GM06990 (cell line): ENCODE measurements at places on chromosomes 7 and 10.

DNA sequence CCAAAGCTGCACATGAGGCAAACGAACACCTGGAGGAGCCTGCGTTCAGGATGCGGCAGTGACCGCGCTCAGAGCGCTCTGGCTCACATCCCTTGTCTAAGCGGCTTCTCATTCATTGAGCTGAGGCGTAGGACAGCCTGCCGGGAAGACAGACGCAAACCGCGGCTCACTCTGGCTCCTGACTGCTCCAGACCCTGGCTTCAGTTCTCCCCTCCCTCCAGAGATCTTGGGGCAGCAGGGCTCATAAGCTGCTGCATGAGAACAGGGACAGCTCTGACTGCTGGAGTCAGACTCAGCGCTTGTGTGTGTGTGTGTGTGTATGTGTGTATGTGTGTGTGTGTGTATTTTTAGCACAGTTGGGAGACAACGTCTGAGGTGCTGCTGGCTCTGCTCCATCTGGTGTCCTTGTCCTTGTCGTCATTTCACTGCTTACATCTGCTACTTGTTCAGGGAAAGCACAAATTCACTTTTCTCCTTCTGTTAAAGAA is 15.8 kb upstream of the LYZL2 start:
- no peak for DNase-seq

DNA sequence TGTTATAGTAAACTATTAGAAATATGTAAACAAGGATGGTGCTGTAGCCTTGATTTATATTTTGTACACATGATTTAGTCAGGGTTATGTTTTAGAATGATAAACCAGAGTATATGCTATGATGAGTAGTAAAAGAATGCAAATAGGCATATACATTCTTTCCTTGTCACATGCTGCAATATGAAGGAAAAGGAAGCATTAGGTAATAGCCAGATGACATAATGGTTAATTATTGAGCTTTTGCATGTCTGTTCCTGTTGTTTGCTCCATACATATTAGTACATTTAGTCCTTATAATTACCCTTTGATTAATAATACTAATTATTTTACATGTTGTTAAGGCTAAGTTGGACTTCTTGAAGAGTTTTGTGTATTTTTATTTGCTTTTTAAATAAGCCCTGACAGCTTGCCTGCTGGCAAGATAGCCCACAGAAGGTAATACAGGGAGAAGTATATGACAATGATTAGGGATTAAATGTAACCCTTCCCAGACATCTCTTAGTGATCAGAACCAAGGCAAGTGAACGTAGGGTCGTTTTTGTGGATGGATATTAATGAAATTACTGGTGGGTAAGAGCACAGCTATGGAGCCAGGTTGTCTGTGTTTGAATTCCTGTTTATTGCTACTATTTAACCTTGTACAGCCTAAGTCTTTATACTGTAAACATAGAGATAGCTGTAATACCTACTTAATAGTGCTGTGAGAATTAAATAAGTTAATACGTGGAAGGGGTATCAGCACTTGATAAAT is 68.4 kb downstream of the PHTF2 start:
- DNase-seq, result no peak

GRCh38 chr7:139582671-139583155 is 59.2 kb downstream of the CLEC2L start:
- DNase-seq, result no peak

DNA sequence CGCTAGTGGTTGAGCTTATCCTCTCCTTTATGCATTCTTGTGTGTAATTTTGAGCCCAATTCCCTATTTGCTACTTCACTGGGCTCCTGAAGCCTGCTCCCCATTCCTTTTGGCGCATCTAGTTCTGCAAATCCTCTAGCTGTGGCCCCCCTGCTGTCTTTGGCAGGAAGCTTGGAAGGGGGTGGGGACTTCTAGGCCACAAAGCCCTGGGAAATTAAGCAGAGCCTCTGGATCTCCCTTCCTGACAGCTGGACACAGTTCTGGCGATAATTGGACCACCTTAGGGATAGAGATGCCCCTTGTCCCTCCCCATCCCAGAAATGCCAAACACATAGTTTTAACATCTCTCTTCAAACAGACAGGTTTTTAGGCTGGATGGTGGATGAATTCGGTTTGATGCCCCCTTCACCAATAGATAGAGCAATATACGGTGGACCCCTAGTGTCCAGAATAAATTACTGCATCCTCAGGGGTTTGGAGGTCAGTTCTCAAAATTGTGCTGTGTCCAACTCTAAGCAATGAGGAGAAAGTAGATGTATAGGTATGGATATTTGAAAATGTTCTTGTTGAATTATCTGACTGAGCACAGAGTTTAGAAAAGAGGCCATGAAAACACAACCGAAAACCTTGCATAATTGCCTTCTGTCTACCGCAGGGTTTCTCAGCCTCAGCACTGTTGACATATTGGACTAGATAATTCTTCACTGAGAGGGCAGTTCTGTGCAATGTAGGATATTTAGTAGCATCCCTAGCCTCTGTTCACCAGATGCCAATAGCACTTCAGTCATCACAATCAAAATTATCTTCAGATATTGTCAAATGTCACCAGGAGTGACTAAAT is 75.5 kb downstream of the PAPSS2 start:
- no peak for DNase-seq

GRCh38 chr7:82335001-82335400 is 108.6 kb downstream of the CACNA2D1 start:
- DNase-seq, result no peak

DNA sequence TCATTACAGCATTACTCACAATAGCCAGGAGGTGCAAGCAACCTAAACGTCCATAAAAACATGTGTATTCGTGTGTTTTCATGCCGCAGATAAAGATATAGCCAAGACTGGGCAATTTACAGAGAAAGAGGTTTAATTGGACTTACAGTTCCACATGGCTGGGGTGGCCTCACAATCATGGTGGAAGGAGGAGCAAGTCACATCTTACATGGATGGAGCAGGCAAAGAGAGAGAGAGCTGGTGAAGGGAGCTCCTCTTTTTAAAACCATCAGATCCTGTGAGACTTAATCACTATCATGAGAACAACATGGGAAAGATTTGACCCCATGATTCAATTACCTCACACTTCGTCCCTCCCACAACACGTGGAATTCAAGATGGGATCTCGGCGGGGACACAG is 33.0 kb downstream of the PDLIM1 start:
- no peak for DNase-seq

DNA sequence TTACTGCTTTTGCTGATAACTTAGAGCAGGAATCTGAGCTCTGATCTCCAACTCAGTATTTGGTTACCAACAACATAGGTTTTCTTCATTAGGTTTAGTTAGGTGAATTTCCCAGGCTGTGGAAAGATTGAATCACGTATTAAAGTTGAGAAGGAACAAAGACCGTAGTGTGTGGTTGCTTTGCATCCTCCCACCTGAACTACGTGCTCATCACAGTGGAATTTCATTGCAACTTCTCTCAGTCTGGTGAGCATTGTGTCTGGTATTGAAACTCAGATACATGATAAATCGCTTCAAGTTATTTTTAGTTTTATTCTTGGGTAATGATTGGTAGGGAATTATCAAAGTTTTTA is 139.4 kb upstream of the AKR1E2 start:
- no peak for DNase-seq

GRCh38 chr10:17024461-17024860 is 105.2 kb downstream of the CUBN start:
- DNase-seq, result no peak

DNA sequence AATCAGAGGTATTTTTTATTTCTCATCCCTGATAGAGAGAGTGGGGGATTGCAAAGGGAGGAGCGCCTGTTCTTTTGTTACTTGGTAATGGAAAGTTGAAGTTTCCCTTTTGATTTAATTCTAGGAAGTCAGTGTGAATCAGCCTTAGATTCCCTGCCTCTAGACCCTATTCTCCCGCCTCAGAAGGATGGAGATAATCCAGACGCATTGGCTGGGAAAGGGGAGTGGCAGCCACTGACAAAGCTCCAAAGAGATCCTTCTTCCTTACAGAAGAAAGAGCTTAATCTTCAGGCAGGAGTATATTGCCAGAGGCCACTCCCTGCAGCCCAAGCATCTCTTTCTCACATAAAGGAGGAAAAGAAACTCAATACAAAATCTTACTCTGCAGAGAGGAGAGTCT is 122.3 kb upstream of the GALNT17 start:
- no peak for DNase-seq

DNA sequence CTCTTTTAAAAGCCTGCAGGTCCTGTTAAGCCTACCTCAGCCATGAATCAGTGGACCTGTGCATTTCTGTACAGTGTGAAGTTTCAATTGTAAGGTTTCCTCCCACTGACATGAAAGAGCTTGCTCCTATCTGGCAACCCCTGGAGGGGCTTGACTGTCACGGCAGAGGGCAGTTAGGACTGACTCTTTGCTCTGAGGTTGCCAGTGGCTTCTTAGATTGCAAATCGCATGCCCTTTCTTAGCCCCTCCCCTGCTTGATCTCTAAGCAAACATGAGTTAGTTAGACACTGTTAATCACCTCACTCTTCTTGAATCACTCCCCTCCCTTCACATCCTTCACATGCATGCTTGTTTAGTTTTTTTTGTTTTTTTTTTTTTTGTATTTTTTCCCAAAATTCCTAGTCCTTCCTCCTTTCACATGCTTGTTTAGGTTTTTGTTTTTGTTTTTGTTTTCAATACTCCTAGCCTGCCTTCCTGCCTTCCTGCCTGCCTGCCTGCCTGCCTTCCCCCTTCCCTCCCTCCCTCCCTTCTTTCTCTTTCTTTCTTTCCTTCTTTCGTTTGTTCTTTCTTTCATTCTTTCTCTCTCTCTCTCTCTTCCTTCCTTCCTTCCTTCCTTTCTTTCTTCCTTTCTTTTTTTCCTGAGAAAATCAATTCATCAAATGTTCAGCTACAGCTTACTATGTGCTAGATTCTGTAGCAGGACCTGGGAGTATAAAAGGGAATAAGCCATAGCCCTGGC is 6.0 kb upstream of the HIPK2 start:
- DNase-seq, result no peak

- DNase-seq, result peak; percentile 18
These were observed 973.5 kb downstream of the ANKRD7 start for GRCh38 chr7:119197877-119198527.

DNA sequence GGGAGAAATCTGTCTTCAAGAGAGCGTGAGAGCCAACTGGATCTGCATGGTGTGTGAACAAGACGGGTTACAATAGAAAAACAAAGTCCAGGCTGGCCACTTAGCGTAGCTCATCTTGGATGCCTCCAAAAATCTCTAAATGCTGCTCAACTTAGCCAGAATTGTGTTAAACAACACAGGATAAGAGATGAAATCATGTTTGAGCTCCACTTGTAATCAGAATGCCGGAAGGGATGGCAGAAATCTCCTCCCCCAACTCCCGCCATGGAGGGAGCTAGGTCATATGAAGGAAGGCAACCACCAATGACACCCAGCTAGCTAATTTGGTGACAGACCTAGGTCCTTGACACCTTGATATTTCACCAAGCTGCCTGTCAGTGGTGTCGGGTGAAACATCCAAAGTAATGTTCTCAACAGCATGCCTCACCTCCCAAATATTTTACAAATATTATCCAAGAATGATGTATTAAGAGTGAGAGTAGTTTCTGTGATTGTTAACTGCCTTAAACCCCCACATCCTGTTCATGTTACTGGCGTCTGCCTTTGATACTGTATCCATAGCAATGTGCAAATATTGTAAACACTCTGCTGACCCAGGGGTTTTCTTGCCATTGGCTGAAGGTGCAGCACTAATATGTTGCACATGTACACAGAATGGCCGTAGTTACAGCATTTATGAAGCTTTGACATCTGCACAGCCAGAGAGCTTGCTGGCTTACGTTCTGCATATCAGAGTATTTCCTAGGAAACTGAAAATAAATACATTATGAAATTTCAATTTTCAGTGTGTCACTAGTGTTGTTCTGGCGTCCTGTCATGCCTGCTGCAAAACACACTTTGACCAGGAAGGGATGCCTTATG is 25.8 kb downstream of the TMEM254 start:
- no peak for DNase-seq

DNA sequence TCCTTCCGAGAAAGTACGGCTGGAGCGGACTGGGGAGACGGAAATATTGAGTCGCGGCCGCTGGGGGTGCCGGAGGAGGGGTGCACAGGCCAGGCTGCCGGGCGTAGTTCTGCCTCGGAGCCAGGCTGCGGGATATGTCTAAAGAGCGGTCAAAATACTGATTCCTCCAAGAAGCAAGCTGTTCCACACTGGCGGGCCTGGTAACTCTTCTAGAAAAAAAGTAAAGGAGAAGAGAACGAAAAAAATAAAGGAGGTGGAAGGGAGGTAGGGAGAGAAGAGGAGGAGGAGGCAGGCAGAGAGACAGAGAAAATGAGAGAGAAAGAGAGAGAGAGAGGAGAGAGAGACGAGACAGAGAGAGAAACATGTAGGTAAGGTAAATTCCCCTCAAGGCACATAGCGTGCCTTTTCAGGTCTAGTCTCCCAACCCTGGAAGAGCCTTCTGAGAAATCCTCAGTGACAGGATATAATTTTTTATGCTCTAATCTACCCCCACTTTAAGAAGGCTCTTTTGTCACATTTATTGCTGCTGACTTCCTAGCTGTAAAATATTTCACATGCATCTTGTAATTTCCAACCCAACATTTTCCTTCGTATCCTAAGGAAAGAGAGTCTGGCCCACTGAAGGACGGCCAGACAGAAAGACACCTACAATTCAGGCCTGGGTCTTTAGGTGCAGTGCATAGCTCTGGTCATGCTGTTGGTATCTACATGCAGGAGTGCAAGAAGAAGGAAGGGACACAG is 5.7 kb downstream of the DLX5 start:
- no peak for DNase-seq

- no peak for DNase-seq
These were observed at the start of gene PKD2L1 for GRCh38 chr10:100330079-100330478. TSS of gene PKD2L1 (minus strand) at chr10:100330228. CDS start at chr10:100330103, 125 bp downstream.

- DNase-seq, result no peak
These were observed 68.5 kb downstream of the GNAT3 start for GRCh38 chr7:80443325-80443724.

DNA sequence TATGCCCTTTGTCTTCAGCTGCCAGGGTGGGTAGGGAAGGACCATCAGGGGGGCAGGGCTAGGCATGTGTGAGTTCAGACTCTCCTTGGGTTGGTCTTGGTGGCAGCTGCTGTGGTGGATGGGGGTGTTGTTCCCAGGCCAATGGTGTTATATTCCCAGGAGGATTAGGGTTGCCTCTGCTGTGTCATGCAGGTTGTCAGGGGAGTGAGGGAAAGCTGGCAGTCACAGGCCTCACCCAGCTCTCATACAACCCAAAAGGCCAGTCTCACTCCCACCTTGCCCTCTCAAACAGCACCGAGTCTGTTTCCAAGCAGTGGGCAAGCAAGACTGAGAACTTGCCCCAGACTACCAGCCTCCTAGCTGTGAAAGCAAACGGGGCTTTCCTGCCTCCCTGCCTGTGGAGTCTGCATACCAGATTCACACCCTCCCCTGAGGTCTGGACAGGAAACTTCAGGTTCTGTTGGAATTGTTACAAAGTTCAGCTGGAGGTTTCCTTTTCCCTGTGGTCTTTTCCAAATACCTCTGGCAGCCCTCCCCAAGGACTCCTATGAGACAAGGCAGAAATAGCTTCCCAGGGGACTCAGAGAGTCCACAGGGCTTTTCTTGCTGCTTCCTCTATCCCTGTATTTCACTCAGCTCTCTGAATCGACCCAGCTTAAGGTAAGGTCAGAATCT is 1.4 kb downstream of the HYAL4 start:
- DNase-seq, result no peak
